ENCODE measurements at places on chromosomes 3 and 15.
A peak's percentile ranks its signal among the peaks of the same experiment; 100 is the strongest.

GRCh38 chr3:24447836-24448235, 46.8 kb downstream of the THRB start:
- no peak for DNase-seq

DNA sequence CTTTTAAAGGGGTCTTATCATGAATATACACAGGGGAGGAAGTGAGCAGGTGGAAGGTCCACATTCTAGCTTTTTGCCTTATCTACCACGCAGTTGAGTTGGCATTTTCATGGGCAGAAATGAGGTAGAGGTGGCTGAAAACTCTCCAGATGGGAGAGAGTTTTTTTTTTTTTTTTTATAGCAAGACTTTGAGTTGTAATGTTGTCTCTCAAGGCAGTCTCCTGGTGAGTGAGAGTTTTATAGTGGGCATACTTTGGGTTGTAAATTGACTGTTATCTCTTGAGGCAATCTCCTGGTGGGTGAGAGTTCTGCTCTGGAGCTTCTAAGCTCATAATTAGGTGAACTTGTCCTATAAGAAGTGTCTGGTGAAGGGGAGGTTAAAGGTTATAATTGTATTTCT, 191.7 kb upstream of the NAALADL2 start:
- no peak for DNase-seq

- DNase-seq: no peak
Measured at GRCh38 chr15:25406846-25407245, 32.0 kb downstream of the UBE3A start.

- no peak for DNase-seq
Measured at GRCh38 chr3:174776123-174776522, 83.0 kb upstream of the NAALADL2 start.

DNA sequence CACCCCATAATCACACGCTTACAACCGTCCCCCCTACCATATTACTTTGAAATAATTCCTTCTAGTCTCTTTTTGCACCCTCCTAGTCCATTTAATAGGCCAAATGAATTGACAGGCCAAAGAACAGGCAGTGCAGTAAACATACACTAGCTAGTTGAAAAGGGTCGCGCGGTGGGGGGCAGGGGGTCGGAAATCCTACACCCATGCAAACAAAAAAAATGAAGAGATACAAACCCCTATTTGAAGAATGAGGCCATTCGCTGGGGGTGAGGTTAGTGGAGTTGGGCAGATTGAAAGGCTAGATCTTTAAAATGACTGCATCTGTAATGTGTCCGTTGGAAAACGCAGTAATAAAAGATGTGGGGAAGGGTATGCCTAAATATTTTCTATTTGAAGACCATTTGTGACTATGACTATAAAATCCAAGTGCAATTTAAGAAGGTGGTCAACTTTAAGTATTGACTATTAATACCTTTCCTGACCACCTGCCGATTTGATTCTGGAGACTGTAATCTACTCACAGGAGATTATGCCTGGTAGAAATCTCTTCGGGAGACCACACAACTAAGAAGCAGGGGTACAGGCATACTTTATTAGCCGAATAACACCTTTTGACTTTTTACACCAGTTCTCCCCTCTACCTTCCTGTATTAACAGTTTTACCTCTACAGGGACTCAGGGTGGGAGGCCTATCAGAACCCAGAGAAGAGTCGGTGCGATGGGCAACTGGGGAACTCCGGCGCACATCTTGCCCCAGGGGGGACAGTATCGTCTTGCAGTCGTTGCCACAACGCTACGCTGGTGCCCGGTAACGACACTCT, 762 bp upstream of the ARL6 start:
- peak; percentile 2 for DNase-seq

DNA sequence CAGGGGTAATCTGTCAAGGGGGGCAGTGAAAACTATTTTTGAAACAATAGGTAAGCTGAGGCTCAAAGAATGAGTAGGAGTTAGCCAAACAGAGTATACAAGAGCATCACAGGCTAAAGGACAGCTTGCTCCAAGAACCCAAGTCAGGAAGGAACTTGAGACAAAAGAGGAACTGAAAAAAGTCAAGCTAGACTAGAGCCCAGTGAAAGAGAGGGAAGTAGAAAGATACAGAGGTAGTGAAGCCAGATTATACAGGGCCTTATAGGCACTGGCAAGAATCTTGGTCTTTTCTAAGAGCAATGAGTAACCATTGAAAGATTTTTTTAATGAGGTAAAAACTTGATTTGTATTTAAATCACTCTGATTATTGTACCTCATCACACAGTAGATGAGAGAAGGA, 69.9 kb downstream of the FILIP1L start:
- no peak for DNase-seq

- no peak for DNase-seq
Measured at GRCh38 chr3:177468816-177469215, 271.5 kb upstream of the TBL1XR1 start.

- DNase-seq: no peak
Measured at GRCh38 chr3:174439331-174440252, 419.5 kb upstream of the NAALADL2 start.

GRCh38 chr3:56928379-56929068, 126.8 kb upstream of the ARHGEF3 start:
- DNase-seq: no peak

GRCh38 chr3:102348904-102349303, 85.9 kb upstream of the ZPLD1 start:
- DNase-seq: no peak

- peak; percentile 32 for DNase-seq
Measured at GRCh38 chr3:195549931-195550519, 6.9 kb upstream of the PPP1R2 start.

All from stimulated activated CD4-positive, alpha-beta T cell treated with anti-CD3 and anti-CD28 coated beads, TNF-alpha, amount 100 ng/mL, for 48 hours (primary cell).